Activated naive CD4-positive, alpha-beta T cell (primary cell): ENCODE measurements at places on chromosomes 16 and 17.

- DNase-seq: no peak
Observed at GRCh38 chr17:13351046-13351445, 250.7 kb downstream of the HS3ST3A1 start.

- DNase-seq: no peak
Observed at GRCh38 chr17:72684405-72685020, 408.0 kb downstream of the SLC39A11 start.

GRCh38 chr16:1972490-1972877 lies 631 bp downstream of the TBL3 start:
- DNase-seq: no peak

DNA sequence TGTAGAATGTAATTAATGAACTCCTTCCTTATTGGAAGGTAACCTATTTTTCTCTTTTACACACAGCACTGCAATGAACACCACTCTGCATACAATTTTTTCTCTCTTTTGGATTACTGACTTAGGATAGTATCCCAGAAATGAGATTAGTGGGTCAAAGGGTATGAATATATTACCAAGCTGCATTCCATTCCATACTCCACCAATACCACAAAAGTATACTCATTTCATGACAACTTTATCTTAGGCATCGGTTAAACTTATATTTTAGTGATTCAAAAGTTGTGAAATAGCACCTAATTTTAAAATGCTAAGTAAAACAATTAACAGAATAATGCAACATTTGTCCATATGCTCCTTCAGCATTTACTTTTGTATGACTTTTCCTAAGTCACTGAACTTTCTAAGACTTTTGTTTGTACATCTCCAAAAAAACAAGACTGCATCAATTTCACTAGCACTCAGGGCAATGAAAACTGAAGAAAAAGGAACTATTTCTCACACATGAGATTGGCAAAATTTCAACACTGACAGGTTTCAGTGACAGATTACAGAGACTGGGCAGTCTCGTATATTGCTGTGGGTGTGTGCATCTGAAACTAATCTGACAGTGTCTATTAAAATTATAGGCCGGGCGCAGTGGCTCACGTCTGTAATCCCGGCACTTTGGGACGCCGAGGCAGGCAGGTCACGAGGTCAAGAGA lies 32.1 kb downstream of the HELZ start:
- DNase-seq: no peak

GRCh38 chr16:79589601-79590102 lies 10.9 kb downstream of the MAF start:
- no peak for DNase-seq
